ENCODE measurements at places on chromosomes 11 and 22.

DNA sequence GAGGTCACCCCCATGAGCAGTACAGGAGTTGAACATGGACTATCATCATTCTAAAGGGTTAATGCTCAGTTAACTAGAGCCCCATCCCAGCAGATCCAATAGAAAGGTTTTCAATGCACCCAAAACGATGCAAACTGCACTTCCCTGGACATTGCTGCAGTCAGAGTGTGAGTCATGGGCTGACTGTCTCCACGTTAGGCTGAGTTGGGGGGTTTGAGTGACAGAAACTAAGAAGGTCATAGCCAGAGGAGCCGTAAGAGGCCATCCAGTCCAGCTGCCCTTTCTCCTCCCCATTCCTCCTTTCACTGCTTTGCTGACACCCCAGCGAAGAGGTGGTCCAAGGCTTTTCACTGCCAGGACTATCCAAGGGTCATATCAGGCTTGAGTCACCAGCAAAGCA lies 10.5 kb upstream of the OR2AT4 start:
- DNase-seq = no peak

DNA sequence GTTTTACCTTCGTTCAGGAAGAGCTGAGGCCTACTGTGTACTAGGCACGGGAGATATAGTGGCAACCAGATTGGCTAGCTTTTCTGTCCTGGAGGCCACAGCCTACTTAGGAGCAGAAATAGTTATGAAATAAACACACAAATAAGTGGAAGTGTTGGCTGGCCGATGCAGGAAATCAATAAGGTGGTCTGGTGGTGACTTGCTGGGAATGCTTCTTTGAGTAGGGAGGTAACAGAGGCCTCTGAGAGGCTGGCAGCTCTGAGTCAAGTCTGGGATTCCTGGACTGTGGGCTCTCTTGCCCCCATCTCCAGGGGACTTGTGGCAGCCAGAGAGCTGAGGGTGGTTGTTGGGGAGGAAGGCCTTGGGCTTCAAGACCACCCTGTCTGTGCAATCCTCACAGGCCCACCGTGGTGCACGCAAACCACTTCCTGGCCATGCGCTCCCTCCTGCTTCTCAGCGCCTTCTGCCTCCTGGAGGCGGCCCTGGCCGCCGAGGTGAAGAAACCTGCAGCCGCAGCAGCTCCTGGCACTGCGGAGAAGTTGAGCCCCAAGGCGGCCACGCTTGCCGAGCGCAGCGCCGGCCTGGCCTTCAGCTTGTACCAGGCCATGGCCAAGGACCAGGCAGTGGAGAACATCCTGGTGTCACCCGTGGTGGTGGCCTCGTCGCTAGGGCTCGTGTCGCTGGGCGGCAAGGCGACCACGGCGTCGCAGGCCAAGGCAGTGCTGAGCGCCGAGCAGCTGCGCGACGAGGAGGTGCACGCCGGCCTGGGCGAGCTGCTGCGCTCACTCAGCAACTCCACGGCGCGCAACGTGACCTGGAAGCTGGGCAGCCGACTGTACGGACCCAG lies 4.1 kb downstream of the SERPINH1 start:
- DNase-seq = no peak

DNA sequence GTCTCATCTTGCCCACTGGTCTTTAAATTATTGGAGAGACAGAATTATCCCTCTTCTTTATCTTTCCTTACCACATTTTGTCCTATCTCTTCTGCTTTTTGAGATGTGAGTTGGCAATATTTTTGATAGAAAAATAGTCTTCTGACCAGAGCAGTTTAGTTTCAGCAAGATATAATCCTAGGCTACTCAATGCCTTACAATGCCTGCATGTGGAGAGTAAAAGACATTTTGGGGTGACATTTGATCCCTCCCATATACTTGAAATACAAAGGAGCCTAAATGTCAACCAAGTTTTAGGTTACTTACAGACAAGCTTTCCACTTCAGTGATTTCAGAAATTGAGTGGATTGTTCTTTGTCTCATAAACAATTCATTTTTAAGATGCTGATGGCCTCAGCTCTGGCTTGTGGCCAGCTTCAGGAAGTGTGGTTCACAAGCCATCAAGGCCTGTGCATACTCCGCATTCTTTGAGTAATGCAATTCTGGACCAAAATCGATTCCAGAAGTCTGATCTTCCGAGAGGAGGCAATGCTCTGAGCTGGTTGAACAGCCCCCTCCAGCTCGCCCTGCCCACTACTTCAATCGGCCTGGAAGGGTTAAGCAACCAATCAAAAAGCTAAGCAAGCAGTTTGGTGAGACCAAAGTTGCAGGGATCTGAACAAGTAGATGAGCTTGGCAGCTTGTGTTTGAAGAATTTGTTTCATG lies 274.4 kb downstream of the BLID start:
- DNase-seq = no peak

GRCh38 chr11:118679483-118679882 lies at the start of gene TREH:
Gene TREH, minus strand, starts transcription at chr11:118679650. Its CDS starts 23 bp downstream, at chr11:118679627.
- DNase-seq = no peak

DNA sequence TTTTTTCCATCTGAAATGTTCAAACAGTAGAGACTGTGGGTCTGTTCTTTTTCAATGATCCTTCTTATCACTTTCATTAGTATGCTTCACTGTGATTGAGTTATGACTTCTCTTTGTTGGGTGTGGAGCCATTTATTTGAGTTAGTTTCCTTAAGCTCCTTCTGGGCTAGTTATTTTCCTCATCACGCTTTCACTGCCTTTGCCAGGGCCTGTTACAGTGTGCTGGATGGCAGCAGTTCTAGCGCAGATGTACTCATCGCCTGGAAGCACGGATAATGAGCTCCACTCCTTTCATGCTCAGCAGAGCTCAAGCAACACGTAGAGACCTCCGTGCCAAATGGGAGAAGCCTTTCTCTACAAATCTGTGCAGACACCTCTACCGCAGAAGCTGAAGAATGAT lies 7.0 kb upstream of the ARHGAP42 start:
- DNase-seq = no peak

- no peak for DNase-seq
Measured at GRCh38 chr11:117620659-117621058, 176.4 kb downstream of the DSCAML1 start.

GRCh38 chr11:57638005-57638781 lies 11.5 kb downstream of the YPEL4 start:
- DNase-seq = no peak

DNA sequence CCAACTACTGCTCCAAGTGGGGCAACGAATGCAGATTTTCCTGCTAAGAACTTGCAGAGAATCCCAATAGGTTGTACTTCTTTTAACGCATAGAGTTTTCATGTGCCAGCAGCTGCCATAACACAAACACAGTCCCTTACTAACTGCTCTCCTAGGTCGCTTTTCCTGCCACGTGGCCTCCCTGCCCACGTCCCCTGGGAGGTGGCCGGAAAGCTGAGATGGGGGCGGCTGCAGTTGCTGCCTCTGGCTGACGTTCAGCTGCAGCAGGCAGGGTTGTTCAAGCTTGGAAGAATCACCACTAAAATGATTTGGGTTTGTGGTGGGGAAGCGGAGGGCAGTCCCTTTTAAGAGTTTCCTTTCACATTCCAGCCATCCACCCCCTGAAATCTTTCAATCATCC lies 39.3 kb downstream of the ZNF202 start:
- DNase-seq = no peak

DNA sequence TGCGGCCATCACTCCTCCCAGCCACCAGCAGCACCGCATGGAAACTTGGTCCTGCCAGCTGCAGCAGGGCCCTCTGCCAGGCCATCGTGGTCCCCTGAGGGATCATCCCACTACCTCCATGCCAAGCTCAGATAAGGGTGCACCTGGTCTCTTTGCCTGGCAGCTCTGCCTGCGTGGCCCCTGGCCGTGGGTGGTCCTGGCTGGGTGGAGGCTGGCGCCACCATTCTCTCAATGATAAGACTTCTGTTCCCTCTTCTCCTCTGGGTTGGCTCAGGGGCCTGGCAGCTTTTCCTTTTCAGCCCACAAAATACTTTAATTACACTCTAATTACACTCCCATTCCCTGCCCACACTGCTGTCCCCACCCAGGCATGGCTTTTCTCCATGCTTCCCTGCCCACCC lies 26.8 kb upstream of the TSKU start:
- DNase-seq = no peak

- DNase-seq = no peak
Measured at GRCh38 chr11:693415-693831, 1.6 kb downstream of the DEAF1 start.

DNA sequence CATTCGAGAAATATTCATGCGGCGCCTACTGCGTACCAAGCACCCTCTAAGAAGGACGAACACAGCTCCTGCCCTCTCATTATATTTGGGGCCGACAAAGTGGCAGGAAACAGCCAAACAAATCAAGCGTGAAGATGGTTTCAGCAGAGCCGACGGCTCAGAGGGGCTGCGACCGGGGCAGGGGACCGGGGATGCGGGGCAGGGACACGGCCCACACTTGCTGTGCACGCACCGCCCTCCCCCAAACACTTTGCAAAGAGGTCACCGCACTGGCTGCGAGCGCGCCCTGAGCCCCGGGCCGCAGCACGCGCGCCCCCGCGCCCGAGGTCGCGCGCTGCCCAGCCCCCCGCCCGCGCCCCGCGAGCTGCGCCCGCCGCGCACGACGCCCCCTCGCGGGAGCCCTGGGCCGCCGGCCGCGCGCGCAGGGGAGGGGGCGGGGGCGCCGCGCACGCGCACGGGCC lies 255 bp upstream of the SYNGR1 start:
- DNase-seq = no peak

DNA sequence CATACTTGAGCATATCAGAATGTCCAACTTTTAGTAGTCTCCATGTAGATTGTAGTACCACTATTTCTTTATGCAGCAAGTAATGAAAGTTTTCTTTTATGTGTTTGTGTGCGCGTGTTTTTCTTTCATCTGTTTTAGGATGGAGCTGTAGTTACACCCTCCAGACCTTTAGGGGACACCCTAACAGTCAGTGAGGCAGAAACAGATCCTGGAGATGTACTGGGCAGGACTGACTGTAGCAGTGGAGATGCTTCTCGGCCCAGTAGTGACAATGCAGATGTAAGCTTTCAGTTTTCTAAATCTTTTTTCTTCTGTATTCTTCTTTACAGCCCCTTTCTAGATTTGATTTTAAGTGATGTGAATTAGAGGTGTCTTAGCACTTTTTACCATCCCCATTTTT lies 79.9 kb upstream of the GRIK4 start:
- no peak for DNase-seq

- DNase-seq = no peak
Measured at GRCh38 chr11:59076876-59077571, 9.1 kb upstream of the GLYATL1B start.

GRCh38 chr22:17115945-17116565 lies 5.1 kb downstream of the TMEM121B start:
- DNase-seq = no peak

- no peak for DNase-seq
Measured at GRCh38 chr11:103619938-103620337, 416.5 kb upstream of the DDI1 start.

DNA sequence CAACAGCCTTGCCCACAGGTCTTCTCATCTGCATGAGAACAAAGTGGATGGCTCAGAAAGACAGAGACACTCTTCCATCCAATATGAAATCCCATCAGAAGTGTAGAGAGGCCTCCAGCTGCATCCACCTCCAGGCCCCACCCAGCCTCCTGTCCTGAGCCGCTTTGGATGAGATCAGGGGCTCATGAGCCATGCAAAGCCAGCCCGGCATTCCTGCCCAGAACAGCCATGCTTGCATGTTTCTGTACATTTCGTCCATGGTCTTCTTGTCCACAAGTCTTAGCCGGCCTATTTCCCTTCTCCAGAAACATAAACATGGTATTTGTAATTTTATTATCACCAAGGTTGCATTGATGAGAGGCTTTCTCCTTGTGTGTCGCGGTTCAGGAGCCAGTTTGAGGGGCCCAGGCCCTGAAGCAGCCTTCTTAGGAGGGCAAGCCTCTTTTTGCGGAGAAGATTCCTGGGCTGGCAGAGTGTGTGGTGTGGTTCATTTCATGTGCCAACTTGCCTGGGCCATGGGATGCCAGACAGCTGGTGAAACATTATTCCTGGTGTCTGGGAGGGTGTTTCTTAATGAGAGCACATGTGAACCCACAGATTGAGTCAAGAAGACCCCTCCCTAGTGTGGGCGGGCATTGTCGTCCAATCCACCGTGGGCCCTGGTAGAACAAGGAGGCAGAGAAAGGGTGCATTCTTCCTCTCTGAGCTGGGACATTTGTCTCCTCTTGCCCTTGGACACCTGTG lies 928.9 kb downstream of the TBC1D22A start:
- no peak for DNase-seq

- DNase-seq = no peak
Measured at GRCh38 chr11:28346209-28346608, 238.0 kb downstream of the METTL15 start.

DNA sequence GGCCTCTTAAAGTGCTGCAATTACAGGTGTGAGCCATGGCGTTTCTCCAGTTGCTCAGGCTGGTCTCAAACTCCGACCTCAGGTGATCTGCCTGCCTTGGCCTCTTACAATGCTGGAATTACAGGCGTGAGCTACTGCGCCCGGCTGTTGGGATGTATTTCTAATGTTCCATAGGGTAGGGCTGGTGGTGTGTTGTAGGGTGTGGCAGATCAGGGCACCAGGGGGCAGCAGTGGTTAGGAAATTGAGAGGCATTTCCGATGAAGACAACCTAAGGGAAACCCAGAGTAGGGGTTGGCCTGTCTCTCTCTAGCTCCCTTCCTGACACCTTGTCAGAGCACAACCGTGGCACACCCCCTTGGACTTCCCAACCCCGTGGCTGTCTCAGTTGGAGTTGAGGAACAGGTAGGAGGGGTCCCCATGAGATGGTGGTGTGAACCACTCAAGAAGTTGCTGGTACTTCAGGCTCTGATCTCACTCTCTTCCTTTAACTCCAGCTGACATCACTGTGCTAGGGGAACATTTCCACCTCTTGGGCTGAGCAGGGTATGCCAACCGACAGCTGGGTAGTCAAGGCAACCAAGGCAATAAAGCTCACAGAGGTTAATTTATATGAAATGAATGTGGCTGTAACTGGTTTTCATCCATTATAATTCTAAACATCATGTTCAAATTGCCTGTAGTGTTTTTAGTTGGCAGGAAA lies 33.0 kb downstream of the YWHAH start:
- DNase-seq = peak; percentile 68

GRCh38 chr22:46139895-46140350 lies 10.4 kb upstream of the PPARA start:
- DNase-seq = no peak

GRCh38 chr22:50176850-50177536 lies 6.5 kb downstream of the PANX2 start:
- no peak for DNase-seq

Measured in stimulated activated CD8-positive, alpha-beta memory T cell treated with anti-CD3 and anti-CD28 coated beads, Interleukin-2, amount 100 ng/mL, for 48 hours (primary cell).